ENCODE measurements at places on chromosomes 4 and X.

GRCh38 chr4:3756343-3757059, 9.7 kb upstream of the ADRA2C start:
- no peak for DNase-seq

GRCh38 chr4:56530269-56531148, 24.9 kb downstream of the ARL9 start:
- DNase-seq, result peak; percentile 14

DNA sequence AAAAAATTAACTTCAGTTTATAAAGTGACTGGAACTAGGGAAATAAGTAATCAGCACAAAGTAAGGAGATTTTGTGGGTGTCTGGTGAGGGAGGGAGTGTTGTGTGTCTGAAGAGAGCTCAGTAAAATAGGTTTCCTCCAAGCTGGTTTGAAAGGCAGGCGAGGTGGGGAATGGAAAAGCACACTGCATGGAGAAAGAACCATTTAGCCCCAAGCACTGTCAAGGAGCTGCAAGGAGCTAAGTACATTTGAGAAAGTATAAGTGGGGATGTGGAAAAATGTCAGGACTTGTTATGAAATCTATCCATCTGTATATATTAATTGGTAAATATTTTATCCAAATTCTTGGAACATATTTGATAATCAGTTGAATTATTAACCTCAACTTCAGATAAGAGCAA, 956 bp downstream of the C4orf51 start:
- DNase-seq, result no peak

GRCh38 chrX:23784470-23785331, 1.7 kb downstream of the SAT1 start:
- DNase-seq, result peak; percentile 43

DNA sequence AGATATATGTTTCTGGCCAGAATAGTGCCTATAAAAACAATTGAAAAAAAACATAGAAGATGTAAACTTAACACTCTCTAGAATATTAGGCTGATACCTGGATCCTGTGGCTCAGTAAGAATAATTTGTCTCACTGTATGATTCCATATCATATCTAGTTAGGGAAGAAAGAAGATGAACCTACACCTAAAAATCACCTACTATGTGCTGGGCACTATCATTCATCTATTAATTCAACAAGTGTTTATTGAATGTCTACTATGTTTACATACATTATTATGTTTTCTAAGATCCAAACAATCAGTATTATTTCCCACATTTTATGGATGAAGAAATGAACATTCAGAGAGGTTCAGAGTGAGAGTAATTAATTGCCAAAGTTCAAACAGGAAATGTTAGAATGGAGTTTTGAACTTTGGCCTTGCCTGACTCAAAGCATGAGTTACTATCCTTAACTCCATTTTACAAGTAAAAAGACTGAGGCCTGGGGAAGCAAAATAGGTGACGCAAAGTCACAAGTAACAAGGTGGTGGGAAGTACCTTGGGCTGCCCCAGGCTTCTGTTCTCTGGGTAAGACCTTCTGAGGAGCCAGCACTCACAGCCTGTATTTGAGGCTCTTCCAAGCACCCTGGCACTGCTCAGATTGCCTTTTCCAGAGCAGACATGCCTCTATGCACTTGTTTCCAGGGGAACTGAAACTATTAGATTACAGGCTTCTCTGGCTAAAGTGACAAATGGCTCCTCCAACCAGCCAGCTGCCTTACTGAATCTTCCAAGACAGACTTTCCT, 111.1 kb upstream of the ACSL4 start:
- no peak for DNase-seq

GRCh38 chrX:125006704-125007103, 313.0 kb upstream of the TEX13C start:
- DNase-seq, result no peak

DNA sequence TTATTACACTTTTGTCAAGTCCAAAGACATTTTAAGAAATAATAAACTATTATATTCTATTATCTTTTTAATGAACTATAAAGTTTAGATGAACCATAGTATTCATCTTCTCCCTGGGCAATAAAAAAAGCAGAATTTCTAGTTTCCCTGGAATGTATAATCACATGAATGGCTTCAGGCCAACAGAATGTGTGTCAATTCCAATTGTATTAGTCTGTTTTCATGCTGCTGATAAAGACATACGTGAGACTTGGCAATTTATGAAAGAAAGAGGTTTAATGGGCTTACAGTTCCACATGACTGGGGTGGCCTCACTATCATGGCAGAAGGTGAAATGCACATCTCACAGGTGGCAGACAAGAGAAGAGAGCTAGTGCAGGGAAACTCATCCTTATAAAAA, 70.7 kb upstream of the ANXA10 start:
- no peak for DNase-seq

- DNase-seq, result no peak
These were observed 155.5 kb upstream of the PRDX4 start for GRCh38 chrX:23511793-23512192.

DNA sequence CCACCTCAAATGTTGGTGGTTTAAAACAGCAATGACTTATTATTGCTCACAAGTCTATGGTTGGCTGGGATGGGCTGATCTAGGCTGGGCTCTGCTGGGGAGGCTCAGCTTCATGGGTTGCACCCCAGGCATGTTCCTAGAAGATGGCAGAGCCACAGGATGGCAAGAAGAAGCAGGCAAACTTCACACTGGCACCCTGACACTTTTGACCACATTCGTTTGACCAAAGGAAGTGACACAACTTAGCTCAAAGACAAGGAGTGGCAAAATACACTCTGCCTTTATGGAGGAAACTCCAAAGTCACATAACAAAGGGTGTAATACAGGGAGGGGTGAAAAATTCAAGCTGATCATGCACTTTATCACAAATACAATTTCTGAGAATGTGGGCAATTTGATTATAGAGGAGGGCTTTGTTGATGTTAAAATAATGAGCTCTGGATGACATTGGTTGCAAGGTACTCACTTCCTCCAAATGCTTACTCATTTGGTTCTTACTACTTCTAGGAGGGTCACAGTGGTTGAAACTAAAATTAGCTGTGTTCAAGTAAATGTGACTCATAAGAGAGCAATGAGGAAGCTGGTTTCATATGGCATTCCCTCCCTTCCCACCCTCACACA, 249.2 kb upstream of the RPS6KA3 start:
- peak; percentile 62 for DNase-seq

GRCh38 chr4:123555807-123556273, 159.2 kb downstream of the SPRY1 start:
- peak; percentile 38 for DNase-seq

GRCh38 chr4:18635531-18635930, 614.0 kb upstream of the LCORL start:
- no peak for DNase-seq
